ENCODE measurements at places on chromosomes 3 and 15.

DNA sequence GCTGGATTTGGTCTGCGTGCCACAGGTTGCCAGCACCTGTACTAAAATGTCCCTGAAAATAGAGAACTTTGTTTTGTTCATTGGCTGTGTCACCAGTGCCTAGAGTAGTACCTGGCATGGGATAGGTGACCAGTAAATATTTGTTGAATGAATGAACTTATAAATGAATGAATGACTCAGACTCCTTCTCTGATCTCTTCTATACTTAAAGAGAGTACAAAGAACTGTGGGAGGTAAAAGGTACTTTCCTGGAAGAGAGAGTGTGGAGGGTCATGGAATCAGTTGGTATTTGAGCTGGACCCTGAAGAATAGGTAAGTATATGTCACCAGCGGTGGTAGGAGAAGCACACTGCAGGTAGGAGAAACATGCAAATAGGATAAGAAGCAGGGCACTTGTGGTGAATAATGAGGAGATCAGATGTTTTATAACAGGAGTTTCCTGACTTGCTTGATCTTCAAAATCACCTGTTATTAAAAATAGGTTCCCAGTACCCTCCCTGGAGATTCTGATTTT, 149.4 kb downstream of the LPP start:
- no peak for DNase-seq

DNA sequence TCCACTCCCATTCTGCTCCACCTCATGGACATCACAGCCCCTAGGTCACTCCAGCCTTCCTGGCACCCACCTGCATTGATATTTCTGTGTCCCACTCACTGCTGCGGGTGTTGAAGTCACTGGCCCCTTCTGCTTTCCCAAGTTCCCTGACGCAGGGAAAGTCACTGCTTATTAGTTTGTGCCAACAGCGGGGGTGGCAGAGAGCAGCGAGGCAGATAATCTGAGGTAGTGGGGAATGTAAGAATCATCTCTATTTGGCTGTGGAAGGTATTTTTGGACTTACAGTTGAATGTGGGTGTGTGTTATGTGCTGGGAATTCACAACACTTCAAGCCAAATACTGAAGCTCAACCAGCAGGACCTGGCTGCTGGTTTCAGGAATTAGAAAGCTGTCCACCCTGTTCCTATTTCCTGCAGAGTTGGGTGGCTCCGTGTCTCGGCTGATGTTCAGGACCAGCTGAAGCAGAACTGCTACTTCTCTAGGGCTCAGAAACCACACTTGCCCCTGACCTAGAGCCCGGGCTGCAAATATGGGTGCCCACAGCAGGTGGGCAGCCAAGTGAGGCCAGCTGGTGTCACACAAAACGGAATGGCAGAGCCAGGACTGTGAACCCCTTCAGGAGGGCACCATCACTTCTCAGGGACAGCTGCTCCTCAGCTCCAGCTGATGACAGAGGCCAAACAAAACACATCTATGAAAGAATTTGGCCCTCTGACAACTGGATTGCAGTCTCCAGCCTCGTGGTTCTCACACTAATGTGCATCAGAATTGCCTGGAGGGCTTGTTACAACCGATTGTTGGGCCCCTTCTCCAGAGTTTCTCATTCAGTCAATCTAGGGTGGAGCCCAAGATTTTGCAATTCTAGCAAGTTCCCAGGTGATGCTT, 57.7 kb downstream of the SEMA5B start:
- DNase-seq = no peak

DNA sequence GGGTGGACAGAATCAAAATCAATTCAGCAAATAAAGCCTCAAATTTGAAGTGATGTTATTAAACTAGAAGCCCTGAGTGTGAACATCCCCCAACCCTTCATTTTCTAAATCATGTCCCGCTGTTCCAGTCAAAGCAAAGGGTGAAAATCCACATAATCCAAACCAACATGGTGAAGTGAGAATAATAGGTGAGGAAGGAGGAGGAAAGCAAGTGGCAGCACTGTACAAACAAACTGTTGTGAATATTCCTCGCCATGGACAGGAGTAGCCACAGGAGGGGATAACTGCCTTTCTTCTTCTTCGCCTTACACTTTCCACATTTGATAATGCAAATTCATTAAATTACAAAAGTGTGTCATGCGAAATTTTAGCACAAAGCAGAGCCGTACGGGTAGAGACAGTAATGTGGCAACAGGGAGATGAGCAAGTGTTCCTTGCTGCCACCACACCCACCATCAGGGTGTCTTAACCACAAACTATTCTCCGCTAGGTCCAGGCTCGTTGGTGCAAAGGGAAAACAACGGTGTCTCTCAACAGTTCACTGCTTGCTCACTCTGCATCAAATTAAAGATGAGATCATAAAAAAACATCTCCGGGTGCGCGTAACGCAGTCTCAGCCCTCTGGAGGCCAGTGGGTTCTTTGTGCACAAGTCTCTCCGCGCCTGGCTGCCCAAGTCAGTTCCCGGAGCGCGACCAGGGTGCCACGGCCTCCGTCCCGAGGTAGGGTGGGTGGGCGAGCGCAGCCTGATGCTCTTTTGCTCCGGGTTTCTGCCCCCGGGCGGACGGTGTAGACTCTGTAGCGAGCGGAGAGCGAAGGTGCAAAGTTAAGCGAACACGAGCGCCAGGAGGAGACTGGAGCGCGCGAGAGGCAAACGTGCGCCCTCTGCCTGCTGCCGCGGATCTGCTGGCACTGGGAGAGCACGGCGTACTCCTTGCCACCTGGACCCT, 6.7 kb downstream of the EPHA3 start:
- peak; percentile 68 for DNase-seq

- no peak for DNase-seq
These were observed 7.2 kb downstream of the SH3BP5 start for GRCh38 chr3:15325228-15325627.

Measured in heart right ventricle (tissue), 16 donors.